CD4-positive, alpha-beta T cell (primary cell): ENCODE measurements at places on chromosomes 3 and 15.

DNA sequence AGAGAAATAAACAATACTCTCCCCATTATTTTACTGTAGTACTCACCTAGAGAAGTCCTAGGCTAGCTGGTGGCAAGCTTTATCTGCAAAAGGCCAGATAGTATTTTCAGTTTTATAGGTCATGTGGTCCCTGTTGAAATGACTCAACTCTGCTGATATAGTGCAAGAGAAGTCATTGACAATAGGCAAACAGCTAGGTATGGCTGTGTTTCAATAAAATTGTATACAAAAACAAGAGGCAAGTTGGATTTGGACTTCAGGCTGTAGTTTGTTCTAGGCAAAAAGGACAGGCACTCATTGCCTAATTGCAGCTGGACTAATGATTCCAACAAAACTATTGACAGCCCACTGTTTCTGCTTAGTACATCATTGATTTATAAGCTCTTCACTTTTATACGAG, 328.0 kb upstream of the PDZRN3 start:
- no peaks in the 10 kb centered on the region for H3K36me3 ChIP-seq
- DNase-seq: no peak
- no peak overlapping the region for H3K27ac ChIP-seq
- H3K4me3 ChIP-seq: no peak overlapping the region
- H3K4me1 ChIP-seq: no peaks in the 10 kb centered on the region
- H3K27me3 ChIP-seq: no peaks in the 10 kb centered on the region

GRCh38 chr3:137514853-137515252, 249.3 kb upstream of the SOX14 start:
- no peak for DNase-seq
- H3K27ac ChIP-seq: no peak overlapping the region
- no peaks in the 10 kb centered on the region for H3K27me3 ChIP-seq
- no peaks in the 10 kb centered on the region for H3K4me1 ChIP-seq
- no peak overlapping the region for H3K4me3 ChIP-seq

- no peak overlapping the region for H3K4me3 ChIP-seq
- no peak for DNase-seq
- H3K27me3 ChIP-seq: no peaks in the 10 kb centered on the region
Observed at GRCh38 chr15:76533995-76534394, 197.4 kb downstream of the ISL2 start.

GRCh38 chr3:104291437-104291851, 1075.3 kb upstream of the ALCAM start:
- peak overlapping the region; percentile 19 for H3K4me3 ChIP-seq
- H3K27ac ChIP-seq: peak overlapping the region; percentile 22
- DNase-seq: no peak
- H3K36me3 ChIP-seq: no peaks in the 10 kb centered on the region

GRCh38 chr3:11220230-11220629, 52.0 kb upstream of the ATG7 start:
- no peak overlapping the region for H3K4me3 ChIP-seq
- no peaks in the 10 kb centered on the region for H3K27me3 ChIP-seq
- no peaks in the 10 kb centered on the region for H3K36me3 ChIP-seq
- H3K27ac ChIP-seq: no peak overlapping the region
- no peaks in the 10 kb centered on the region for H3K4me1 ChIP-seq
- DNase-seq: no peak

DNA sequence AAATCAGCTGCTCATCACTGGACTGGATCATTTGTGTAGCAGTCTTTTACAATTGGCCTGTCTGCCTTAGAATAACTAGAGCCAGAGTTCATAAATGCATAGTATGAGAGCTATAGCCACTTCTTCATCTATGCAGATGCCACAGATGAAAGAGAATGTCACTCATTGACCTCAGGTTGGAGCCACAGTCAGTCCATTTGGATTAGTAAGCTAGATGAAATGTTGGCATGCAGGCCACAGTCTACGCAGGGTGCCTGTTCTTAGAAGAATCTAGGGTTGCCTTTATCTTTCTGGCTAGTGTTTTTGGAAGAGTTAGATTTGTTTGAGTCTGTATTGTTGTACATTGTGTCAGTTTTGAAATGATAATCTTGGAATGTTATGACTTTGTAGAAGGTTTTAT, 25.4 kb upstream of the EDEM1 start:
- H3K27ac ChIP-seq: no peak overlapping the region
- no peak for DNase-seq
- H3K27me3 ChIP-seq: no peaks in the 10 kb centered on the region
- no peak overlapping the region for H3K4me3 ChIP-seq

- DNase-seq: no peak
- H3K36me3 ChIP-seq: peaks cover 11% of the 10 kb centered on the region
- H3K27ac ChIP-seq: no peak overlapping the region
- H3K4me3 ChIP-seq: no peak overlapping the region
Observed at GRCh38 chr15:100651253-100651652, 48.9 kb downstream of the ASB7 start.

DNA sequence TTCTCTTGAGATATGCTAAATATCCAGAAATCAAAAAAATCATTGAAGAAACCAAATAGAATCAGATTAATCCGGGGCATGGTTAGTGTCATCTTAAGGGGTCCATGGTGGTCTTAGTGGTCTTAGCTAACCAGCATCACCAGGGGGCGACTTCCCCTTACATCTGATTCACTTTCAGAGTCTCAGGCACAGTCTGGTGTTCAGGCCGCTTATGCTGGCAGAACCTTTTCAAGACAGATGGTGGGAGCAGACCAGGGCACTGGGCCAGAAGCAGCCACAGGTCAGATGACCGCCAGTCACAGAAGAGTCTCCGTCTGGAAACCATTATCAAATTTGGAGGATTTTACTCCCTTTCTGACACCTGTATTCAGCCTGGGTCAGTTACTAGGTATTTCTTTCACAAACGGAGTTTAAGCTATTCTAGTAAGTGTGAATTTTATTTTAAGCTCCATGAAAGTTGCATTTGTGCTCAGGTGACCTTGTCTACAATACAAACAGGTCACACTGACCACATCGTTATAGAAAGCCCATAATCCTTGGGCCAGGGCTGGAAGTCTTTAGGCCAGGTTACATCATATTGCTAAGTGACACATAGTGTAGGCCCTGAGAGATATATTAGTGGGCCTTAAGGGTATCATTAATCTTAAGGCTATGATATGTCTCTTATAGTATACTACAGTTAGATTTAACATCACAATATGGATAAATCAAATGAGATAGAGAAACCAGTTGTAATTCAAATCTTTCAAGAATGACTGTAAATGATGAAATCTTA, 365.5 kb downstream of the GBE1 start:
- no peak overlapping the region for H3K4me3 ChIP-seq
- H3K27me3 ChIP-seq: no peaks in the 10 kb centered on the region
- no peaks in the 10 kb centered on the region for H3K4me1 ChIP-seq
- no peak overlapping the region for H3K27ac ChIP-seq
- no peak for DNase-seq

- H3K27me3 ChIP-seq: no peaks in the 10 kb centered on the region
- no peak overlapping the region for H3K27ac ChIP-seq
- DNase-seq: no peak
- no peaks in the 10 kb centered on the region for H3K4me1 ChIP-seq
- H3K4me3 ChIP-seq: no peak overlapping the region
Observed at GRCh38 chr3:99716463-99716995, 78.1 kb downstream of the COL8A1 start.

DNA sequence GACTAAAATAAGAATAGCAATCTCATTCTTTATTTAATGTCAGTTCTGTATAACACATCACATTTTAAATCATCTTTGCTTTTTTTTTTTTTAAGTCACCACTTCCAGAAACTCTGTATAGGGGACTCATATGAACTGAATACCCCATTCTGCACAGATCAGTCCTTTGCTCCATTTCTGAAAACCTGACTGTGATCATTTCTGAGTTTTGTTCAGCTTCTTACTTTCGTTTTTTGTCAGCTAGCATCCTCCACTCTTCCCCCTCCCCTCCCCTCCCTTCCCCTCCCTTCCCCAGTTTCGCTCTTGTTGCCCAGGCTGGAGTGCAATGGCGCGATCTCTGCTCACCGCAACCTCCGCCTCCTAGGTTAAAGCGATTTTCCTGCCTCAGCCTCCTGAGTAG, 49.8 kb upstream of the SGO1 start:
- H3K27ac ChIP-seq: no peak overlapping the region
- no peaks in the 10 kb centered on the region for H3K4me1 ChIP-seq
- H3K4me3 ChIP-seq: no peak overlapping the region
- no peaks in the 10 kb centered on the region for H3K27me3 ChIP-seq
- DNase-seq: no peak

DNA sequence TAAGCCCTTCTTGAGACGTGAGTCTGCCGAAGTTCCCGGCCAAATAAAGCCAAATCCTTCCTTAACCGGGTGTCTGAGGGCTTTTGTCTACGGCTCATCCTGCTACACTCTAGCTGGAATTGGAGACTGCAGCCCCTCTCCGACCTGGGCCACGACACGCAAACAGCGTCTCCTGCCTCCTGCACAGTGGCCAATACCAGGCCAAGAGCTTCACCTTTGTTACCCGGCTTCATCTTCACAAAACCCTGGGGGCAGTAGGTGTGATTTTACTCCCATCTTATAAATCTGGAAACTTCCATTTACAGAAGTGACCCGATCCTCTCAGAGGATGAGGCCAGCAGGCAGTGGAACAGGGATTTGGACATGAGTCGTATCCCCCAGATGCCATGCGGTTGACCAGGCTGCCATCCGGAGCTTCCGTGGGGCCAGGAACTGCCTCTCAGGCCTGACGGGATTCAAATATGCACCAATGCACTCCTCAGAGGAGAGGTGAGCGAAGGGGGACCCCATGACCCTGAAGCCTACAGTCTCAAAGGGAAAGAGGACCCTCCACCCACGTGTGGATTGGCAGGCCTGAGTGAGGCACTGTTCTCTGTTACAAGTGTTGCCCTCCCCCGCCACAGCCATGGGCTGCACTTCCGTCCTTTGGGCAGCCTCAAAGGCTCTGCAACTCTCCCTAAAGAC, 53.2 kb upstream of the KLF13 start:
- no peaks in the 10 kb centered on the region for H3K36me3 ChIP-seq
- no peak for DNase-seq
- peaks cover 47% of the 10 kb centered on the region for H3K4me1 ChIP-seq
- no peak overlapping the region for H3K27ac ChIP-seq
- H3K4me3 ChIP-seq: no peak overlapping the region

GRCh38 chr15:48798319-48798718, 12.6 kb downstream of the CEP152 start:
- no peak overlapping the region for H3K4me3 ChIP-seq
- H3K36me3 ChIP-seq: no peaks in the 10 kb centered on the region
- H3K27me3 ChIP-seq: no peaks in the 10 kb centered on the region
- no peaks in the 10 kb centered on the region for H3K4me1 ChIP-seq

GRCh38 chr3:168262887-168263286, 167.2 kb upstream of the GOLIM4 start:
- no peaks in the 10 kb centered on the region for H3K36me3 ChIP-seq
- no peaks in the 10 kb centered on the region for H3K4me1 ChIP-seq
- no peak overlapping the region for H3K27ac ChIP-seq

DNA sequence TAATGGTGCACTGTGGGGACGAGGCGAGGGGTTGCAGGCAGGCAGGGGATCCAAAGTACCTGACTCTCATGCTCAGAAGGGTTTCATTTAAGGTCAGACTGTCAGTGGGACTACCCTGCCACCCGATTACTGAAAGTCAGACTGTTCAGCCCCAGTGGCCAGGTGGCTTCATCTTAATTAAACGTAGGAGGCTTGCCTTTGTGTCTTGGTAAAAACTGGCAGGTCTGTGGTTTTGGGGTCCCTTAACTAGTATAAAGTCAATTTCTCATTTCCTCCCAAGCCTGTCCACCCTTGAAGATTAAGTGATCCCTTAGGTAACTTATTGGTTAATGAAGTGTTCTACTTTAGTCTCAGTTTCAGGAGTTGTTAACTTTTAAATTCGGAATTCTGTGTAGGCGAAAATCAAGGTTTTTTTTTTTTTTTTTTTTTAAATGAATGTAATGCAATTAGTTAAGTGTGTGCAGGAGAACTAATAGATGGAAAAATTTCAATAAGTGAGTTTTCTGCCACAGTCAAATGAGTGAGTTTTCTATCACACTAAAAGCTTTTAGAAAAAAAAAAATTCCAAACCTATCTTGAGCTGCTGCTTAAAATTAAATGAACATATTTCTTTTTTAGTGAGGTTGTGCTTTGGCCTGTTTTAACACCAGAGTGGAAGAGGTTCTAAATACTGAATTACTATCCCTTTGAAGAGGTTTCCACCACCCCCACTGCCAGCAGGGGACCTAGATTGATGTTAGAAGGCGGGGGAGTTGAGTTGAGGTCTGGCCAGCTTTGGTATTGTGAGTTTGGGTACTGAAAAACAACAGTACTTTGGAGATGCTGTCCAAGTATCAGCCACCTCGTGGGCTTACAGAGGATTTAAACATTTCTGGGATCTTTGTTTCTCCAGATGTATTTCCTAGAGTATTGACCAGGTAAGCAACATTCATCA, 15.2 kb downstream of the ITPR1 start:
- H3K27me3 ChIP-seq: no peaks in the 10 kb centered on the region
- no peak for DNase-seq
- no peak overlapping the region for H3K27ac ChIP-seq
- peaks cover 29% of the 10 kb centered on the region for H3K4me1 ChIP-seq

DNA sequence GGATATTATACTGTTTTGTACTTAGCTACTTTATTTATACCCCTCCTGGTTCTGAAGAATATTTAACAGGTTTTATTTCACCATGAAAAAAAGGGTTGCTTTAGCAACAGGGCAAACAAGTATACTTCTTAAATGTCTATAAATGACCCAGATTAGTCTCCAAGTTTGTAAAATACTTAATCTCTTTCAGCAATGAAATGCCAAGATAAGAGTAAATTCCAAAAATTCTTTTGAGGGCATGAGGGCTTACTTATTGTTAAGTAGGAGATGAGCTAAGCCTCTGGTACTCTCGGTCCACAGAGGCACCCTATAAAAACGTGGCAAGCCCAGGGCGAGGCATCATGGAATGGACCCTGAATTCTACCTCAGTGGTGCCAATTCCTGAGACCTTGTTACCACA, 264.8 kb upstream of the NSMCE3 start:
- H3K36me3 ChIP-seq: no peaks in the 10 kb centered on the region
- no peak overlapping the region for H3K27ac ChIP-seq
- no peak for DNase-seq
- H3K4me3 ChIP-seq: no peak overlapping the region
- no peaks in the 10 kb centered on the region for H3K27me3 ChIP-seq
- no peaks in the 10 kb centered on the region for H3K4me1 ChIP-seq

- no peaks in the 10 kb centered on the region for H3K27me3 ChIP-seq
- H3K4me1 ChIP-seq: no peaks in the 10 kb centered on the region
- no peaks in the 10 kb centered on the region for H3K36me3 ChIP-seq
- no peak for DNase-seq
Observed at GRCh38 chr3:54874816-54875556, 52.9 kb downstream of the LRTM1 start.

GRCh38 chr3:30393079-30393478, 213.3 kb upstream of the TGFBR2 start:
- no peak overlapping the region for H3K27ac ChIP-seq
- H3K36me3 ChIP-seq: no peaks in the 10 kb centered on the region
- no peaks in the 10 kb centered on the region for H3K27me3 ChIP-seq
- DNase-seq: no peak
- no peaks in the 10 kb centered on the region for H3K4me1 ChIP-seq
- H3K4me3 ChIP-seq: no peak overlapping the region

- no peaks in the 10 kb centered on the region for H3K4me1 ChIP-seq
- H3K4me3 ChIP-seq: no peak overlapping the region
- no peak overlapping the region for H3K27ac ChIP-seq
Observed at GRCh38 chr3:131008326-131008725, 18.3 kb downstream of the ASTE1 start.

GRCh38 chr3:155318740-155319139, 25.3 kb upstream of the STRIT1 start:
- H3K36me3 ChIP-seq: no peaks in the 10 kb centered on the region
- no peak overlapping the region for H3K27ac ChIP-seq
- H3K4me1 ChIP-seq: no peaks in the 10 kb centered on the region
- no peaks in the 10 kb centered on the region for H3K27me3 ChIP-seq

- no peaks in the 10 kb centered on the region for H3K36me3 ChIP-seq
- DNase-seq: no peak
- no peak overlapping the region for H3K27ac ChIP-seq
- no peaks in the 10 kb centered on the region for H3K4me1 ChIP-seq
- no peaks in the 10 kb centered on the region for H3K27me3 ChIP-seq
Observed at GRCh38 chr15:31024330-31024729, 32.9 kb upstream of the MTMR10 start.
